ENCODE measurements at places on chromosomes 13 and 19.

- DNase-seq: no peak
Observed at GRCh38 chr13:104608331-104608730, 1542.1 kb upstream of the SLC10A2 start.

DNA sequence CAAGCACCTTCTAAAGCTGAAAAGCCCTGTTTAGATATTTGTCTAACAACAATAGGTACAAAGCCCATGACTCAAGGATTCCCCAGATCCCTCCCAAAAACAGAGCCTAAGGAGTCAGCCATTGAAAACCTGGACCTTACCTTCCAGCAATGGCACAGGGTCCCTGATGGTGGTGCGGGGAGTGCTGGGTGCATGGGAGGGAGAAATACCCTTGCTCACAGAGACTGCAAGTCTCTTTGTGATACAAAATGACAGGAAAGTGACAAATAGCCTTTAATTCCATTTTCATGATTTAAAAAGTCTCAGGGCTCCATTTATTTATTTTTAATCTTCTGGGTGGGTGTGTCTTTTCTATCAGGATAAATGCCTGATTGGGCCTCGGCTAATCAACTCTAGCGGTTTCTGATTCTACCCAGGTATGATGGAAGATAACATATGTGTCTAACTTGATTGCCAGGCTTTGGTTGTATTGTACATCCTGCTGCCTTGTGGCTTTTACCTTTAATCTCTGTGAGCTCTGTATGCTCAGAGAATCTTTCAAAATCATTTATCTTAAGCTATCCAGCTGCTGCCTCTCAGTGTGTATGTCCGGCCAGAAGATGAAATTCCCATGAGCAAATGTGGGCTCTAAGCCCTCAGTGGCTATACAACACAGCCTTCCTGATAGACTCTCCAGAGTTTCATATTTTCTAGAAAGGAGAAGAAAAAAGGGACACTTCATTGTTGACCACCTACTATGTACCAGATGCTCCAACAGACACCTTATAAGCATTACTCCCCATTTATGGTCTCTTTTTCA, 54.6 kb upstream of the FAM124A start:
- no peak for DNase-seq

GRCh38 chr13:76594435-76594834, 291.8 kb downstream of the KCTD12 start:
- no peak for DNase-seq

DNA sequence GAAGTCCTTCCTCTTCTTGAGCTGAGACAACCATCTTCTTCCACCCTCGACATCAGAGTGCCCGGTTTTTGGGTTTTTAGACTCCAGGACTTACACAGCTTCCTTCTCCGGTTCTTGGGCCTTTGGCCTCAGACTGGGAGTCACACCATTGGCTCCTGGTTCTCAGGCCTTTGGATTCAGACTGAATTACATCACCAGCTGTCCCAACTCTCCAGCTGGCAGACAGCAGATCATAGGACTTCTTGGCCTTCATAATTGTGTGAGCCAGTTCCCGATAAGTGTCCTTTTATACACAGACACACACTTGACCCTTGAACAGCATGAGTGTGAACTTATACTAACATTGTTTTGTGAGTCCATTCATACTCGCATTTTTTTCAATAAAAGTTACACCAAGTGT, 166.0 kb upstream of the UBL3 start:
- DNase-seq: no peak

GRCh38 chr13:47997384-47997783, 3.7 kb downstream of the SUCLA2 start:
- DNase-seq: no peak

DNA sequence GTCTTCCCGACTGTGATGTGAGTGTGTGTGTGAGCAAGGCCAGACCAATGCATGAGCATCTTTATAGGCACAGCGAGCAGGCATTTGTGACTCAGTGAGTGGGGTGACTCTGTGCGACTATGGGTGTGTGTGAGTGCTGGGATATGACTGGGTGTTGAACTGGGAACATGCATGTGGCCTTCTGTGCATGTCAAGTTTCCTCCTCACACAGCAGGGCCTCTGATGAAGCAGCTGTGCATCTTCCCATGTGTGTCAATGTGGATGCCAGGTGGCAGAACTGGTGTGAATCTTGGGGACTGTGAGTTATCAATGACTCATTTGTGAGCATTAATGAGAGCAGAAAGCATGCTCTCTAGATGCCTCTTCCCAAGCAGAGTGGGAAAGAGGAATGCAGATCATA, 12.1 kb upstream of the LGALS14 start:
- DNase-seq: no peak

Measured in hematopoietic multipotent progenitor cell treated with erythropoietin and hydrocortisone succinate and interleukin-3 and kit ligand, for 8 days (in vitro differentiated cells).